Hair follicular keratinocyte (primary cell): ENCODE measurements at places on chromosomes 2 and 18. TPM values are rescaled to one million over a fixed set of nuclear protein-coding genes. Genes with fewer than 3 reads are reported as not detected.

Gene MOGAT1
- not detected in 2 replicates for total RNA-seq

Gene RAB12
- total RNA-seq = 53.6 TPM in 2 replicates

Gene MATN3
- total RNA-seq = 1.9 and 3.7 TPM in 2 replicates

Gene CLEC4F
- total RNA-seq = not detected in 2 replicates

Gene CYP27A1
- total RNA-seq = 0.42 and 2.7 TPM in 2 replicates

Gene NDUFAF7
- total RNA-seq = 10.7 and 14.3 TPM in 2 replicates

Gene CDK15
- total RNA-seq = 0.16 and 0.72 TPM in 2 replicates

Gene VRK2
- total RNA-seq = 19.6 and 31.6 TPM in 2 replicates

Gene TSPYL6
- total RNA-seq = not detected in 2 replicates

Gene MTIF2
- 41.2 and 44.2 TPM in 2 replicates for total RNA-seq

Gene VAMP5
- 1.4 and 3.0 TPM in 2 replicates for total RNA-seq

Gene SERPINB5
- 426 and 507 TPM in 2 replicates for total RNA-seq

Gene RTP5
- not detected in 2 replicates for total RNA-seq

Gene MAT2A
- total RNA-seq = 69.0 and 72.9 TPM in 2 replicates

Gene POTEC
- total RNA-seq = not detected in 2 replicates

Gene LYG2
- total RNA-seq = not detected in 2 replicates

Gene ALKAL2
- total RNA-seq = not detected in 2 replicates

Gene ZNF385B
- not detected in 2 replicates for total RNA-seq

Gene UGT1A3
- total RNA-seq = not detected in 2 replicates

Gene SPP2
- not detected in 2 replicates for total RNA-seq

Gene TOGARAM2
- total RNA-seq = not detected in 2 replicates

Gene UGP2
- 138 and 181 TPM in 2 replicates for total RNA-seq

Gene BOK
- 36.3 and 41.2 TPM in 2 replicates for total RNA-seq

Gene SLC11A1
- 0.08 TPM in 1 of 2 replicates, not detected in the other for total RNA-seq

Gene CRACDL
- 0.23 and 0.80 TPM in 2 replicates for total RNA-seq

Gene FKBP1B
- total RNA-seq = 12.2 and 23.0 TPM in 2 replicates

Gene HOXD12
- total RNA-seq = not detected in 2 replicates

Gene SULT1C4
- not detected in 2 replicates for total RNA-seq

Gene CDKL4
- total RNA-seq = not detected in 2 replicates

Gene FOXI3
- total RNA-seq = not detected in 2 replicates

Gene SLC4A5
- total RNA-seq = not detected in 2 replicates

Gene RAD51AP2
- 0.04 and 0.08 TPM in 2 replicates for total RNA-seq

Gene ABCG5
- total RNA-seq = not detected in 2 replicates

Gene TBR1
- not detected in 2 replicates for total RNA-seq

Gene HRH4
- 0.08 TPM in 1 of 2 replicates, not detected in the other for total RNA-seq

Gene SCN9A
- total RNA-seq = 0.15 and 0.62 TPM in 2 replicates
